LNCaP clone FGC (cell line): ENCODE measurements at places on chromosomes 3 and 15.

GRCh38 chr3:156230278-156230900, 110.0 kb downstream of the KCNAB1 start:
- DNase-seq: no peak

- DNase-seq: no peak
Measured at GRCh38 chr15:63114465-63114864, 7.2 kb upstream of the LACTB start.

DNA sequence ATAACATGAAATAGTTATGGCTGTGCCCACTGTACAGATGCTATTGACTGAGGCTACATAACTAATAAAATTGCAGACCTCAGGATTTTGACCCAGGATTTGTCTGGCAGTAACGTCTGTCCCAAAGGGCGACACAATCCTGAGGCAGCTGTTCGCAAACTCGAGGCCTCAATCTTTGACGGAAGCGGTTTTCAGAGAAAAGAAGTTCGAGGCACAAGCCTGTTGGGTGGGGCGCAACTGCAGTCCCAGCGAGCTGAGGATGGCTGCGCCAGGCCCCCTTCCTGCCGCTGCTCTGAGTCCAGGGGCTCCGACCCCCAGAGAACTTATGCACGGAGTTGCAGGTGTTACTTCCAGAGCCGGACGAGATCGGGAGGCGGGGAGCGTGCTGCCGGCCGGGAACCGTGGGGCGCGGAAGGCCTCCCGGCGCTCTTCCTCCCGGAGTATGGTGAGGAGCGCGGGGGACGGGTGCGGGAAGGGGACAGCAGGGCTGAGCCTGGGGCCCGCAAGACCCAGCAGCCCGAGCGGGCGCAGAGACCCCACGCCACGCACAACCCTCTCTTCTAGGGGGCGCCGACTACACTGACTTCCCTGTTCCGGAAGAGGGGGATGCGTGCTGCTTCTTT, at the start of gene PARP15:
Gene PARP15, plus strand, starts transcription at position 242 of the 623 bp plus-strand sequence. Its CDS starts 18 bp downstream, at position 260.
- DNase-seq: no peak

DNA sequence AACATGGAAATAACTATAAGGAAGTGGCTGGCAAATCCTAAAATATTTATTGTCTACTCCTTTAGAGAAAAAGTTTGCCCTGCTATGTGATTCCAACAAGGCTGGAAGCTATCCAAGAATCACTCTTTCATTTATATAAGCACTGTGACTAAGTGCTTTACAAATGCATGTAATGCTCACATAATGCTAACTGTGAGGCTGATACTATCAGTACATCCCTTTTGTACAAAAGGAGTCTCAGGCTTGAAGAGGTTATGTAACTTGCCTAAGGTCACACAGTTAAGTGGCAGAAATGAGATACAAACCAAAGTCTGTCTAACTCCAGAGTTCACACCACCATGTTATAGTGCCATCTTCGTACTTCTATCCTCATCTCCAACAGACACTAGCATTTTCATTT, 17.0 kb downstream of the TOPBP1 start:
- no peak for DNase-seq

DNA sequence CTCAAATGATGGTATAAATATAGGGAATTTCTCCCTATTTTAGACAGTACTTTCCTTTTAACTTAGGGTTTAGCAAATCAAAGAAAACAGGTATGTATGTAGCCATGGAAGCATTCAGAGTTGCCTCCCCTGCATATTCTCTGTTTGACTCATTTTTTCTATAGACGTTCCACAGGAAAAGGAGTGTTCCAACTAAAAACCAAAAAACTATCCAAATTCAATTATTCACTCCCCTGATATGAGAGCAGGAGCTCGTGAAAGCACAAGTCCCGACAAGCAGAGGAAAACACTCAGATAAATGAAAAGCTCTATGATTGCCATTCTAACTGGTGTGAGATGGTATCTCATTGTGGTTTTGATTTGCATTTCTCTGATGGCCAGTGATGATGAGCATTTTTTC, 119.5 kb downstream of the FRMD5 start:
- DNase-seq: no peak

DNA sequence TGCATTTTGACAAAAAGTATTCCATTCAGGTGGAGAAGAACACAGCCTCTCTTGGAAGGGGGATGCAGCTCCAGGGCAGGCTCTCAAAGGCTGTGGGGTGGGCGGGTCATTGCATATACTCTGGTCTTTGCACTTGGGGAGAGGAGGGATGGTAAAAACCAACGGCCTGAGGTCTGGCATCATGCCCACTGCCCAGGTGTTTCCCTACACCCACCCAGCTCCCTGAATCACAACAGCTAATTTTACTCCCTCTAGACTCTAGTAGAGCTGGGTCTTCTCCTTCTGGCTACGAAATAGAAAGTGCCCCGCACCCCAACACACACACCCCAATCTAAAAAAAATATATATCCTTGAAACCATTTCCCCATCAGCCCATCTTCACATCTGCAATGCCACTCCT, 1.0 kb downstream of the MYLK start:
- no peak for DNase-seq

GRCh38 chr3:194585880-194586281, 47.3 kb downstream of the TMEM44 start:
- no peak for DNase-seq

DNA sequence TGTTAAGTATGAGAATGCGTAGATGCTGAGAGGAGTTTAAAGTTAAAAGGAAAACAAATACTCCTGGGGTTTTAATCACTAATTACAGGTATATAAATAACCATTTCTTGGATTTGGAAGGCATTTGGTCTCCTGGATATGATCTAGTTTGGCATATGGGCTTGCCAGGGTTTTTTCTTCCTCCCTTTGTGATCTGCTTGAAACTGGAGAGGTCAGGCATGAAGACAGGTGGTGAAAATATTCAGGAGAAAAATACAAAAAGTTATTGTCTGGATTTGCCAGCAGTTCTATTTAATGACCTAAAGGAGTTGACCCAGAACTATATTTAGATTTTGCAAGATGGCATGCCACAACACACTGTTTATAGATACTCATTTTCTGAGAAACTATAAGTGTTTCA, 136.3 kb downstream of the DIPK2A start:
- no peak for DNase-seq

DNA sequence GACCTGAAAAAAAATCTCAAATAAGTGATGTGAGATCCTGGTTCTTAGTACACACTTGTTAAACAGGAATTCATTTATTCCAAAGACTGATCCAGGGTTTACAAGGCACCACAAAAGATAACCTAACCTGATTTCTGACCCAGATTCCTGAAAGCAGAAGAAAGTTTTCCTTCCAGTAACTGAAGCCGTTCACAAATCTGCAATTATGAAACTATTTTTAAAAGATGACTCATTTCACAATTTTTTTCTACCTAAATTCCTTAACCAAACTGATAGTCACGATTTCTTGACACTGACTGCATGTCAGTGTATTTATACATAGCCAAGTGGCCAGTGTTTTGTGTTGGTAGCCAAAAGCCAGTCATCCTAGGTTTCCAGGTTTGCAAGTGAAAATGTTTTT, 17.1 kb downstream of the SLC9A9 start:
- DNase-seq: no peak

GRCh38 chr15:41061667-41062066, 54.4 kb downstream of the INO80 start:
- no peak for DNase-seq

GRCh38 chr15:74123658-74124057, 6.7 kb upstream of the ISLR2 start:
- DNase-seq: no peak

DNA sequence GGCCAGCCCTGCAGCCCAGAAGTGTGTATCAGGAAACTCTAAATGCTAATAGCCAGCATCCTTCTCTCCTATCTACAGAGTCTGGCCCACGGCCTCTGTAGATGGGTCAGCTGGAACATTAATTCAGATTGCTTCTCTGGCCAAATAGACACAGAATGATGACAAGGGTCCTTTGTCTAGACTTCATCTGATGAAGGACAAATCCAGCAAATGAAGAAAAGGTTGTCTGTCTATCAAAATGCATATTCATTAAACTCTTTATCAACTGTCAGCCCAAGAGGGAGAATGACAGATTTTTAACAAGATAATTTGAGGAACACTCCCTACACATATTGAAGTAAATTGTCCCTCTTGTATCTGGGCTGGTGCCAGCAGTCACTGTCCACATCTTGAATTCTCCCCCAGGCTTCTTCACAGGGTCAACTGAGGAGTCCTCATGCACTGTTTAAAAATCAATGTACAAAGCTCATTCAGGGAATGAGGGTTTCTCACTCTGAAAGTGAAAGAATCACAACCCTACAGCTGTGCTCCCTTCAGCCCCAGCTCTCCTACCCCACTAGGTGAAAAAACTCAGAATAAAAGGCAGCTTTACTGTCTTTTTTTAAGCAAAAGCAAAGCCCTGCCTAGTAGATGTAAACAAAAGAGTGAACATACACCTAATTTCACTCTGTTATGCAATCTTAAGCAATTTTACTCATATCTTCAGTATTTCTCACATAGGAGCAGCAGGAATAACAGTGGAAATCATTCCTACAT, 507.7 kb downstream of the IGSF11 start:
- DNase-seq: no peak

DNA sequence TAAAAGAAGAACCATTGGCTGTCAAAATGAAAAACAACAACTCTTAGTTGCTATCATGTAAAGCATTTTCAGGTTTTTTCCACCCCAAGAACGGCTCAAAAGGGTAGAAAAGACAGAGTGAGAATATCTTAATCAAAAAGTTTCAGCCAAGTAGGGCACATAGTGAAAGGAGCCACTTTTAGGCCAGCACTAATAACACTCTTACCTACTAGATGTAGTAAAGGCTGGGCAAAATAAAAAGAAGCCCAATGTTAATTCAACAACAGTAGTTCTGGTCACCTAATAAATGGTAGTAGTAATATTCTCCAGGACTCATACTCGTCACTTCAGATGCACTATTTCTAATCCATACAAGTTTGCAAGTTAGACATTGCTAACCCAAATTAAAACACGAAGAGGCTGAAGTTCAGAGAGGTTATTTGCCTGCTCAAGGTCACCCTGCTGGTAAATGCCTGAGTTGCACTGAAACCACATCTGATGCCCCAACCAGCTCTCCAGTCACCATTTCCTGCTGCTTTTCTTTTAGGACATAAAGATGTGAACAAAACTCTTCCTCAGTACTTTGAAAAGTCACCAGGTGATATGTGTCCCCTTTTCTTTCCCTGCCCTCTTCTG, 7.5 kb downstream of the GOLIM4 start:
- no peak for DNase-seq

DNA sequence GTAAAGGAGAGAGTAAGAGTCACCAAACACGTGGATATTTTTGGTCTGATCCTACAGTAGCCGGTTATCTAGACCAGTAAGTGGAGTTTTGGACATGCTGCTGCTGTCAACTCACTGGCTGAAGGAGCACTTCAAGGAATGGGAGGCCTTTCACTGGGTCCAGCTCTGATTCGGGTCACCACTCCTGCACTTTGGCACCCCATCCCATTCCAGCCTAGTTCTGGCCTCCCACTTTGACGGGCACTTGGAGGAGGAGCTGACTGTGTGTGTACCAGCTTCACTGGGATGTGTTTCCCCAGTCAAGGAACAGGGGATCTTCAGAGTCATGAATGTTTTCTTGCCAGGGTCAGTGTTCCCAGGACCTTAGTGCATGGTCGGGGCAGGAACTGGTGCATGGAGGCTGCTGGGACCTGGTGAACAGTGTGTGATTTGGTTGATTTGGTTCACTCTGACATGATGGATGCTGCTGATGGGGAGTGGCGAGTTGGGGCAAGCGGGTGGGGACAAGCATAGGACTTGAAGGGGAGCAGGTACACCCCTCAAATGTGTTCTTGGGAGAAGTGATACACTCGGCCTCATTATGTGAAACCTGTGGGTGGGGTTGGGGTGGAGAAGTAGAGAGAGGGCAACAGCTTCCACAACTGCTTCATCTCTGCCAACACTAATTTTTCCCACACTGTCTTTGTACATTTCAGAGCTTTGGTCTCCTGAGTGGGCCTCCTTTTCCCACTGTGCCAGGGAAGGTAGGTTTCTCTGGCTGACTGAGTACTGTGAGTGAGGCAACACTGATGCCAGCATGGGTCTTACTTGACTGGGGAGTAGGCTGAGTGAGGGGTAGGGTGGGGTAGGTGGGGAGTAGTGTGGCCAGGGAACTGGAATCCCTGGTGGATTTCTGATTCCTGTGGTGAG, 64.0 kb downstream of the RGMA start:
- no peak for DNase-seq

- DNase-seq: no peak
Measured at GRCh38 chr3:14519406-14519805, 20.7 kb downstream of the GRIP2 start.

- DNase-seq: no peak
Measured at GRCh38 chr15:36414670-36415069, 164.8 kb upstream of the CDIN1 start.

- DNase-seq: no peak
Measured at GRCh38 chr3:59608356-59608755, 558.5 kb upstream of the CFAP20DC start.

- no peak for DNase-seq
Measured at GRCh38 chr3:184180165-184180564, 5.5 kb downstream of the AP2M1 start.

GRCh38 chr3:190722181-190722905, 140.2 kb downstream of the GMNC start:
- no peak for DNase-seq

GRCh38 chr3:40247714-40248454, 61.6 kb upstream of the EIF1B start:
- no peak for DNase-seq

DNA sequence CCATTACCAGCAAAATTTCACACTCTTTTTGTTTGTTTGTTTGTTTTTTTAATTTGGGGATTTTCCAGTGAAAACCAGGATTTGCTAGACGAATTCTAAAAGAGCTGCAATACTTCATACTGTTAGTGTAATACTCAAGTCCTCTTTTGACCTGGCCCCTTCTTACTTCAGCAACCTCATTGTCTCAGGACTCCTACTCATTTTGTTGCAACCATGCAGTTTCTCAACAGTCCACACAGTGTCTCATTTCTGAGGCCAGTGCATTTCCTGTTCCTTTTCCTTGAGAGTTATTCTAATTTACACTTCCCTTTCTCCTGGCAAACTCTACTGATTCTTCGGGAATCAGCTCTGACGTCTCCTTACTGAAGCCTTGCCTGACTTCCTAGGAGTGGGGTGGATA, 35.6 kb downstream of the NSUN3 start:
- DNase-seq: no peak

- DNase-seq: no peak
Measured at GRCh38 chr15:69444686-69445085, 7.9 kb upstream of the RPLP1 start.

GRCh38 chr3:63863150-63864007, at the start of the genes ATXN7 and THOC7:
TSS of gene ATXN7 (plus strand) at chr3:63863867. CDS start at chr3:63912599, 48,732 bp downstream.
TSS of gene THOC7 (minus strand) at chr3:63863805. CDS start at chr3:63863790, 15 bp downstream.
- no peak for DNase-seq

DNA sequence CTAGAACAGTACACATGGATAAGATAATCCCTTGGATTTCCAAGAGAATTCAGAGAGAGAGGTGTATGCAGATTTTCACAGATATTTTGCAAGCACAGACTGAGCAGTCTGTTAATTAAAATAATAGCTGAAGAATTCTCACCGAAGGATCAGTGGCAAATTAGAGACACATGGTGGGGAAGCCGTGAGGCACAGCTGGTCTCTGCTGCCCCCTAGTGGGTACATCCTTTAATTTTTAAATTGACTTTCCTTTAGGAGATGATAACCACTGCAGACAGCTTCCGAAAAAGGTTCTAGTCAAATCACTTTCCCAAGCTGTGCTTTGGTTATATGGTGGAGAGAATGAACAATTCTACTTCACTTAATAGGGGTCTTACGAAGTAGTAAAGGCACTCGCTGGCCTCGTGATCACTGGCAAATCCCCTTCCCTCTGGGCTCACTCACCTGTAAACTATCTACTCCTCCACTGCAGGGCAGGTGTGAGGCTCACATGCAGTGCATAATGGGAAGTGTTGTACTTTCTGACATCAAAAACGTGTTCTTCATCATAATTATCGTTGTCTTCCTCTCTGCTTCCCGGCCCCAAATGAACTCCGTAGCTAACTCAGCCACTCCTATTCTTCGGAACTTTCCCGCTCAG, 19.5 kb downstream of the MESD start:
- DNase-seq: no peak
